ENCODE measurements at places on chromosomes 4 and X.
A peak's percentile ranks its signal among the peaks of the same experiment; 100 is the strongest.

DNA sequence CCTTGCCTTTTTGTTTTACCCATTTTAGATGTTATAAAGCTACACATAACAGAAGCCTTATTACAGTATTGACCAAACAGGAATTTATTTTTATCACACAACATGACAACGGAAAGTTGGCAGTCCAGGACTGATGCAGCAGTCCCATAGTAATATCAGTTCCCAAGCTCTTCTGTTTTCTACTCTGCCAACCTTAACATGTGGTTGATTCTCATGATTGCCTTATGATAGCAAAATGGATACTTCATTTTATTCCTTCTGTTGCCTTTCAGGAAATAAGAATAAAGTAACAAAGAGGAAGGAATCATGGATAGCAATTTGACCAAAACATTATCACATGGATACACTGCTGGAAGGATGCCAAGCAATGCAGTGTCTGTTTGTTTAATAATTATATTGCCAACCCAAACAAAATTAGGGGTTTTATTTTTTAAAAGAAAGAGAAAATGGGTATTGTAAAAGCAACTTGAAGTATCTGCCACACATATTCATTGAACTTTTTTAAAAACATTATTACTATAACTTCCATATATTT is 275.7 kb downstream of the STPG2 start:
- DNase-seq = no peak

DNA sequence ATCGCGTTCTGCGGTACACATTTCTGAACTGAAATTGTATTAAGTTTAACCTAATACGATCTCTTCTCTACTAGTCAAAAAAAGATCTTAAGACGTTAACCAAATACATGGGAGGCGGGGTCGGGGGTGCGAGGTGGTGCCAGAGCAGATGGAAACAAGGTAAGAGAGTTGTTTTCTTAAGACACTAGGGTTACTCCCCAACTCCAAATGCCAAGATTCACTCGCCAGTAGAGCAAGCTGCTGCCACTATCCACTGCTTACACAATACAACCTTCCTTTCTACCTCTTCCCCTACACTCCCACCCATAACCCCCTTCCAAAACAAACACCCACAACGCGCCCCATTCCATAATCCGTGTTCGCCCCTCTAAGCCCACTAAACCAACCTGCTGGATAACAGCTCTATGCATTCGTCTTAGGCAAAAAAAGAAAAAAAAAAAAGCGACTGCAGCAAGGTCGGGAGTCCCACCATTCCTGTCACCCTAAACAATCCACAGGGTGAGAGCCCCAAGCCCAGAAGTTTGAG is 1.3 kb downstream of the LCORL start:
- DNase-seq = peak; percentile 53

GRCh38 chrX:39955625-39956024 is 142.1 kb downstream of the BCOR start:
- no peak for DNase-seq

DNA sequence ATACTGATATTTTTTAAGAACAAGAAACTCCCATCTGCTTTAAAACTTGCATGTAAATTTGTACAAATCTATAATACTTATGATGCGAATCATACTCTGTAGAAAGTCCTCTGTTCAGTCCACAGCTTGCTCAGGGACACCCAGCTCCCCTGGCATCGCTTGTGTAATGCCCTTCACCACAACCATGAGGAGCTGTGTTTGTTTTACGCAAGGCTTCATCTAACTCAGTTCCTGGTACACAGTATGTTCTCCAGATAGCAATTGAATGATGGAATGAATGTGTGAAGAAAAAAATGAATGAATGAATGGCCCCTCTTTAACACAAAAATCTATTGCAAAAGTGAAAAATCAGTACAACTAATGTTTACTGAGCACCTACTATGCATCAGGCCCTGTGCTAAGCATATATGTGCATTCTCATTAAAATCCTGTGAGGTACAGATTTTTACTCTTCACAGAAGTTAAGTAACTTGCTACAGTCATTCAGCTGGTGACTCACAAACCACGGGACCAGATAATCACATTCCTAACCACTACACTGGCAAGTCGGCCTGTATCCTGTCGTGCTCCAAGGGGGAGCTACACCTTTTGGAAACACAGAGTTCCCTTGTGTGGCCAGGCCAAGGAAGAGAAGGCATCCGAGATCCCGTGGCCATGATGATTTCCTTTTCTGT is 58.7 kb upstream of the KDR start:
- DNase-seq = peak; percentile 97

GRCh38 chrX:48540480-48540879 is 966 bp downstream of the TBC1D25 start:
- no peak for DNase-seq

DNA sequence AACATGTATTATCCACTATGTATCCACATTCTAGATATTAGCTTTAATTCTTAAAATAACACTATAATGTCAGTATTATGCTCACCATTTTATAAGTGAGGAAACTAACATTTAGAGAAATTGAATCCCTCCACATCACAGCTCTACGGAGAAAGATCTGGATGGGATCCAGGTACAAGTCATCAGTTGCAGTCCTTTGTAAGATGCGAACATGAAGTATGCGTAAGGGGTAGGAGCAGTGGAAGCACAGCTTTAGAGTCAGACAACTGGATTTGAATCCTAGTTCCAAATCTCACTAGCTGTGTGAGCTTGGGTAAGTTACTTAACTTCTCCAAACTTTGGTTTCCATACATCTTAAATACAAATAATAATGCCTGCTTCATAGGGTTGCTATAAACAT is 162.5 kb downstream of the ATP10D start:
- DNase-seq = no peak

- DNase-seq = no peak
These were observed 15.4 kb downstream of the NHS start for GRCh38 chrX:17390419-17390850.

DNA sequence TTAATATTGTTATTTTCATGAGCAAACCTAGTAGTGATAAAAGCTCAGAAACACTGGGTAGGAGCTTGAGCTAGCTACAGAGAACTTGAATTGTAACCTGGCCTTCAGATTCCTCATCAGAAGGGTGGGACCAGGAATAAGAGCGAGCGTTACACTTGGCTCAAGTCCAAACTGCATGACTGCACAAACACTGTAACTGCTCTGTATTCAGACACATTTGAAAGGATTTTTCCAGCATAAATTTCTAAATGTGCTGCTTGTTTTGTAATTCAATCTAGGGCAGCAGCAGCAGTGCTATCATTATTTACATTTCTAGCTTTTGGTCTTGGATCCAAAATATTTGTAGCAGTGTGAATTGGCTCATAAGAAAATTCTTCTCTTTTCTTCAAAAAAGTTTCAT is 133.0 kb upstream of the TMLHE start:
- DNase-seq = no peak

DNA sequence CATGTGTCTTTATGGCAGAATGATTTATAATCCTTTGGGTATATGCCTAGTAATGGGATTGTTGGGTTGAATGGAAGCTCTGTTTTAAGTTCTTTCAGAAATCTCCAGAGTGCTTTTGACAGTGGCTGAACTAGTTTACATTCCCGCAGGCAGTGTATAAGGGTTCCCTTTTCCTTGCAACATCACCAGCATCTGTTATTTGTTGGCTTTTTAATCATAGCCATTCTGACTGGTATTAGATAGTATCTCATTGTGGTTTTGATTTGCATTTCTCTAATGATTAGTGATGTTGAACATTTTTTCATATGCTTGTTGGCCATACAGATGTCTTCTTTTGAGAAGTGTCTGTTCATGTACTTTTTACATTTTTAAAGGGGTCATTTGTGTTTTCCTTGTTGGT is 129.8 kb downstream of the TBCK start:
- DNase-seq = no peak

- no peak for DNase-seq
These were observed 24.5 kb downstream of the TMSB4X start for GRCh38 chrX:12999422-12999821.

GRCh38 chr4:173656898-173657297 is 126.9 kb upstream of the HAND2 start:
- no peak for DNase-seq

DNA sequence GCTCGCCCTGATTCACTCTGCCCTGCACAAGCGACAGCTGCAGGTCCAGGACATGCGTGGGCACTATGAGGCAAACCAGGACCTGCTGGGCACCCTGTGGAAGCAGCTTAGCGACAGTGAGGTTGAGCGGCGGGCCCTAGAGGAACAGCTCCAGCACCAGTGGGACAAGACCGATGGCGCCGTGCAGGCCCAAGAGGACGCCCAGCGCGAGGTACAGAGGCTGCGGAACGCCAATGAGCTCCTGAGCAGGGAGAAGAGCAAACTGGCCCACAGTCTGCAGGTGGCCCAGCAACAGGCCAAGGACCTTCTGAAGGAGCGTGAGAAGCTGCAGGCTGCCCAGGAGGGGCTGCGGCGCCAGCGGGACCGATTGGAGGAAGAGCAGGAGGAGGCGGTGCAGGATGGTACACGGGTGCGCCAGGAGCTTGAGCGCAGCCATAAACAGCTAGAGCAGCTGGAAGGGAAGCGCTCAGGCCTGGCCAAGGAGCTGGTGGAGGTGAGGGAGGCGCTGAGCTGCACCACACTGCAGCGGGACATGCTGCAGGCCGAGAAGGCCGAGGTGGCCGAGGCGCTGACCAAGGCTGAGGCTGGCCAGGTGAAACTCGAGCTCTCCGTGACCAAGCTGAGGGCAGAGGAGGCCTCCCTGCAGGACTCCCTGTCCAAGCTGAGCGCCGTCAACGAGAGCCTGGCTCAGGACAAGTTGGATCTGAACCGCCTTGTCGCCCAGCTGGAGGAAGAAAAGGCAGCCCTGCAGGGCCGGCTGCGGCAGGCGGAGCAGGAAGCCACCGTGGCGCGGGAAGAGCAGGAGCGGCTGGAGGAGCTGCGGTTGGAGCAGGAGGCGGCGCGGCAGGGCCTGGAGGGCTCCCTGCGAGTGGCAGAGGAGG is 12.8 kb downstream of the SMIM10L2A start:
- DNase-seq = no peak

GRCh38 chrX:387729-388128 is 1.0 kb upstream of the PPP2R3B start:
- DNase-seq = no peak

Measured in islet precursor cell (in vitro differentiated cells).